ENCODE measurements at places on chromosomes 16 and 17. TPM values are rescaled to one million over a fixed set of nuclear protein-coding genes. Genes with fewer than 3 reads are reported as not detected.

The KREMEN2 gene
- 14.6 TPM for total RNA-seq

DNA sequence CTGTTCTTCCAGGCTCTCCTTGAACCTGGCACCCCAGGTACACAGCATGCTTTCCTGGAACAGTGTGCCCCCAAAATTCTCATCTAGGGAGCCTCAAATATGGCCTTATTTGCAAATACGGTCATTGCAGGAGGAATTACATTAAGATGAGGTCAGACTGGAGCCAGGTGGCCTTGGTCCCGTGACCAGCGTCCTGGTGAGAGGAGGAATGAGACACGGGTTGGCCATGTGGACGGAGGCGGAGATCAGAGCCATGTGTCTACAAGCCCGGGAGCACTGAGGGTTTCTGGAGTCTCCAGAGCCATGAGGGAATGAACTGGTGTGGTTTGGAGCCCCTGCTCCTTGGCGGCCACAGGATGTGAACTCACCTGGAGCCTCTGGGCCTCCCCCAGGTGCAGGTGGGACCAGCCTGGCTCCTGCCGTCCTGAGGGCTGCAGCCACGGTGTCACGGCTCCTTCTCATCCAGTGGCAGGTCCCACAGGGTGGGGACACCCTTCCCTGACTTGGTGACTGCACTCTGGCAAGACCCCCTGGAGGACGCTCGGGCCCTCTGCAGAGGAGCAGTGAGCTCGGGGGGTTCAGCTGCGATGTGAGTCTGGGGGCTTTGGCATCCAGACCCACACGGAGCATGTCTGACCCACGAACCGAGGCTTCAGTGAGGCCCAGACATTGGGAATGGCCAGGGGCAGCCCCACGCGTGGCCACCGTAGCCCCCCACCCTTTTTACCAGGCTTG, 21.8 kb upstream of the GNG13 start:
- no peak overlapping the region for H3K4me3 ChIP-seq
- no peak for DNase-seq
- no peaks in the 10 kb centered on the region for H3K4me1 ChIP-seq
- no peaks in the 10 kb centered on the region for H3K27me3 ChIP-seq

GRCh38 chr17:21304091-21304490, 19.6 kb downstream of the MAP2K3 start:
- H3K4me3 ChIP-seq = no peak overlapping the region
- H3K4me1 ChIP-seq = no peaks in the 10 kb centered on the region
- H3K27me3 ChIP-seq = no peaks in the 10 kb centered on the region
- H3K36me3 ChIP-seq = peaks cover 32% of the 10 kb centered on the region
- no peak overlapping the region for H3K27ac ChIP-seq

- DNase-seq = no peak
- H3K27ac ChIP-seq = no peak overlapping the region
- no peaks in the 10 kb centered on the region for H3K36me3 ChIP-seq
- H3K4me3 ChIP-seq = no peak overlapping the region
- no peaks in the 10 kb centered on the region for H3K27me3 ChIP-seq
- no peaks in the 10 kb centered on the region for H3K4me1 ChIP-seq
Measured at GRCh38 chr17:80447790-80448189, 28.6 kb downstream of the NPTX1 start.

The CPNE2 gene
- 8.0 TPM for total RNA-seq

The MRPL10 gene
- 67.2 TPM for total RNA-seq

DNA sequence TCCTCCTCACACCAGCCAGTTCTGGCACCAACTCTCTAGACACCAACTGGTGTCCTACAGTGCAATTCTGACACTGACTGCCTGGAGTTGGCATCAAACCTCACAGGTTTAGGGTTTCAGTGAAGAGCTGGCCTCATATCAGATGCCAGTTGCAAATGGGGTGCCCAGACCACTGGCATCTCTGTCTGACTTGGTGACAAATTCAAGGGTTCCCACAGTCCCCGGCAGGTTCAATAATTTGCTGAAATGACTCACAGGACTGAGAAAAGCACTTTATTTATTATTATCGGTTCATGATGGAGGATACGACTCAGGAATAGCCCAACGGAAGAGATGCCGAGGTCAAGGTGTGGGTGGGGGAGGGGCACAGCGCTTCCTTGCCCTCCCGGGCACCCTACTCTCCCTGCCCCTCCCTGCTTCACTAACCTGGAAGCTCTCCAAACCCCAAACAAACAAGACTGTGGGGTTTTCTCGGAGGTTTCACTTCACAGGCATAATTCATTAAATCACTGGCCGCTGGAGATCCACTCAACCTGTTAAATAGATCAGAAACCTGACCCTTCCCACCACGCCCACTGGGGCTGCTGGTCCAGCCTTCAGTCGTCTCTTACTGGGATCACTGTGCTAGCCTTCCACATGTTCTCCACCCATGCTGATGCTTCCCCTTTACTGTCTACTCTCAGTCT, 1.7 kb upstream of the NLRP1 start:
- H3K27ac ChIP-seq = no peak overlapping the region
- no peak for DNase-seq
- H3K27me3 ChIP-seq = no peaks in the 10 kb centered on the region
- H3K4me1 ChIP-seq = 0 out of 2 replicates have a peak, but pooled peaks cover 2% of the 10 kb centered on the region
- no peak overlapping the region for H3K4me3 ChIP-seq
- H3K36me3 ChIP-seq = no peaks in the 10 kb centered on the region
